ENCODE measurements at places on chromosomes 7 and 10.

- DNase-seq = no peak
Measured at GRCh38 chr10:60235001-60235400, 154.7 kb downstream of the ANK3 start.

- no peak for DNase-seq
Measured at GRCh38 chr10:113049881-113050280, 99.8 kb downstream of the TCF7L2 start.

DNA sequence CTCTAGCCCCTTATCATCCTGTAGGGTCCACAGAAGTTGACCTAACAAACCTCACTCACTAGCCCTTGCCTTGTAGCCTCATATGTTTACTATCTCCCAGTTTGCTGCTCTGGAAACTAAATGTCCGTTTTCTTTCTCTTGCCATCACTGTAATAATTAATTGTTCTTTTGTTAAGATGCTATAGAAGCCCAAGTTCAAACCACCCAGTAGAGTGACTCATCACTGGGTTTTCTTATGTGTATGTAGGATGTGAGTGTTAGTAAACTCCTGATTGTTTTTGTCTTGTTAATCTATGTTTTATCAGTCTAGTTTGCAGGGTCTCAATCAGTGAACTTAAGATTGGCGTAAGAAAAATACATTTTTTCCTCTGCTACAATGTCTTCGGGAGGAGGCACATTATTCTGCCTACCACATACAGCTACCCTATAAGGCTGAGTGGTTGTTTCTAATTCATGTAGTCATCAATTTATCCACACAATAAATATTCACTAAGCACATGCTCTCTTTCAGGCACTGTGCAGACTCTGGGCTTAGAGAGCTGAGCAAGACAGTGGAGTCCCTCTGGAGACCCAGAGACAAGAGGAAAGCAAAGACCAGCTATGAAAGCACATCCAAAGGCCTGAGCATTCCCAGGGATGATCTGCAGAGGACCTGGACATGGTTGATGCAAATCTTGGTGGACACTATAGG is 474.1 kb upstream of the AKR1E2 start:
- peak; percentile 41 for DNase-seq

DNA sequence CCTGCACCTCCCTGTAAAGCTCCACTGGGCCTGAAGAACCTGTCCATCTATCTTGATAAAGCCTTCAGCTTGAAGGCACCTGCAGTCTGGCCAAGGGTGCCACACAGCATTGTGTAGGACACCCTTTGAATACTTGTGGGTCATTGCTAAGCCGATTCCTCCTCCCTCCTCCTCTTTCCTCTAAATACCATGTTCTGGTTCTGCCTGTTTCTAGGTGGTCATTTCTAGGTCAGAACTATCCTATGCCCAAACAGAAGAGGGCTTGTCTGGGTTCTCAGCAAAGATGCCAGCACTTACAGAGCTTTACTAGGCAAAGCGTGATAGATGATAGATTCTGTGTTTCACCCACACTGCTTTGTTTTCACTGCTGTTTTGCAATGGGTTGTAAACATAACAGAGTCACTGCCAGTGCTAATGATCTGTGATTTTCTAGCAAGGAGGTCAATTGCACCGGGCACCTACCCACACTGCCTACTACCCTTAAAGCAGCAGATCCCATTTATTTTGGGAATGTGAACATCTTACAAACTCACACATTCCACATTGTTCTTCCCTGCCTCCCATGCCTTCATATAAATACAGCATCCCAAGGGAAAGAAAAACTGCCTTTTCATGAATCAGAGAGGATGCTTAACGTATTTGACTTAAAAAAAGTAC is 279.1 kb upstream of the PITRM1 start:
- peak; percentile 50 for DNase-seq

GRCh38 chr7:136533732-136534131 is 334.7 kb upstream of the CHRM2 start:
- DNase-seq = no peak

GRCh38 chr7:154677454-154677853 is 325.5 kb downstream of the PAXIP1 start:
- no peak for DNase-seq

- no peak for DNase-seq
Measured at GRCh38 chr10:121183236-121183635, 332.1 kb downstream of the WDR11 start.

Data from HT-29 (cell line).